ENCODE measurements at places on chromosomes 7 and 10.

DNA sequence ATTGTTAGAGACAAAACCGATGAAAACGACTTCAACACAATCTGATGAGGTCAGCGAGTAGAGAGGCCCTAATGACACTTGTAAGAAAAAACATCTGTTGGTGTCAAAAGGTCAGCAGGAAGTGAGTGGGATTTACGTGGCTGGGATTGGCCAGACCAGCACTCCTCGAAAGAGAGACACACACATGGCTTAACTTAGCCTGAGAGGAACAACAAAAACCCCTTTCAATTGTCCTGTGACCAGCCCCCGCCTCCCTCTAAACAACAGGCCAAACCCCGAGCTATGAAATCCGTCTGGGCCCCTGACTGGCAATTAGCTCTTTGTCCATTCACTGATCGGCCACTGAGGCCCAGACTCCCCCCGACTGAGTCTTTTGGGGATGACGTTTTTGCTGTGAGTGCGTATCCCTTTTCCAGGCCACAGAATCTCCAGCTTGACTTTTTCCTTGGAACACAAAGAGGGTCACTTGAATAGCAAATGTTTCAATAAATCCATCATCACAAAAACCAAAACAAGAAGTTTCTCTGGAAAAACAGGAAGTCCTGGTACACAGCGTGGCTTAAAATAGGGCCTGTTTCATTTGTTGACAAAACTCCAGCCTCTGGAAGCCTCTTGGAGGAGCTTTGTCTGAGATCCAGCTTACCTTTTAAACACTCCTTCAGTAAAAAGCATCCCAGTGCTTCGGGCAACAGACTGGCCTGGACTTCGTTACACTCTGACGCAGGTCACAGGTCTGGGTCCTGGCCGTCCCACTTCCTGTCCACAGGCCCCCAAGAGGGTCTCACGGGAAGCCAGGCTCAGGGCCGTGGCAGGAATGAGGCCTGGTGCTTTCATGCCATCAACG lies 103.0 kb downstream of the CTBP2 start:
- DNase-seq = no peak

- no peak for DNase-seq
These were observed 746.0 kb upstream of the POT1 start for GRCh38 chr7:125675640-125676039.

DNA sequence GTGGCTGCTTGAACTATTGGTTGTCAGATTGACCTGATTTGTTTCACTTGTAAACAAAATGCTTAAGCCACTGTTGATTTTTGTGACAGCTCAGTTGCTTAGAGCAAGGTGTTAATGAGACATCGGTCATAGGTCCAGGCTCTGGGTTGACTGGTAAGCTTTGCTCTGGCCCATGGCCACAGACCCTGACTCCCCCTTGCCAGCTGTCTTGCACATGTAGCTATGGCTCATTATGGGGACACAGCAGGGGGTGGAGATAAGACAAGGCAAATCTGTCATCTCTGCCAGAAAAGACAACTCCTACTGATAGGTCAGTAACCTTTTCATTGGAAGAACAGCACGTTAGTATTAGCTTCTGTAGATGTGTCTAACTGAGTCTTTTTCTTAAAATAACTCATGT lies 95.3 kb downstream of the KAT6B start:
- no peak for DNase-seq

DNA sequence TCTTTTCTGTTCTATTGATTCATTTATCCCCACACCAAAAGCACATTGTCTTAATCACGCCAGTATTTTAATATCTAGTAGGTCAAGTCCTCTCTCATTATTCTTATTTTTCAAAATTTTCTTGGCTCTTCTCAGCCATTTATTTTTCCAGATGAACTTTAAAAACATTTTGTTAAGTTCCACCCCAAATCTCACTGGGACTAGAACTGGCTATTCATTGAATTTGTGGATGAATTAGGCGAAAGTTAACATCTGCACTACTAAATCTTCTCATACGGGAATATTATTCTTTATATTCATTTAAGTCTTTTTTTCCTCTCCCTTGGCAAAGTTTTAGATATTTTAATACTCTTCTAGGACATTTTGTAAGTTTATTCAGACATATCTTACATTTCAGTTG lies 295.2 kb upstream of the MGMT start:
- DNase-seq = no peak

- DNase-seq = no peak
These were observed 28.5 kb upstream of the CSGALNACT2 start for GRCh38 chr10:43109671-43110249.
